ENCODE measurements at places on chromosomes 11 and 22. TPM values are rescaled to one million over a fixed set of nuclear protein-coding genes. Genes with fewer than 3 reads are reported as not detected.
A peak's percentile ranks its signal among the peaks of the same experiment; 100 is the strongest.

GRCh38 chr11:124724979-124725718 lies 14.6 kb upstream of the NRGN start:
- H3K27ac ChIP-seq = peak overlapping the region; percentile 71
- H3K27me3 ChIP-seq = peaks cover 4% of the 10 kb centered on the region
- peak; percentile 88 for DNase-seq
- H3K36me3 ChIP-seq = no peaks in the 10 kb centered on the region
- peaks cover 13% of the 10 kb centered on the region for H3K4me1 ChIP-seq

SCO2 gene
- total RNA-seq = 3.1 TPM

SLC22A6 gene
- total RNA-seq = not detected

GRCh38 chr11:95156916-95157541 lies 67.4 kb downstream of the ENDOD1 start:
- no peak overlapping the region for H3K4me3 ChIP-seq
- H3K36me3 ChIP-seq = no peaks in the 10 kb centered on the region
- H3K27ac ChIP-seq = no peak overlapping the region
- H3K27me3 ChIP-seq = no peaks in the 10 kb centered on the region

NDUFV1 gene
- total RNA-seq = 141 TPM

- no peak overlapping the region for H3K4me3 ChIP-seq
- no peak for DNase-seq
- no peaks in the 10 kb centered on the region for H3K36me3 ChIP-seq
- no peaks in the 10 kb centered on the region for H3K4me1 ChIP-seq
These were observed 51.5 kb upstream of the POU2AF2 start for GRCh38 chr11:111193924-111194490.
